ENCODE measurements at places on chromosomes 7 and 10. TPM values are rescaled to one million over a fixed set of nuclear protein-coding genes. Genes with fewer than 3 reads are reported as not detected.

The HUS1 gene
- polyA plus RNA-seq = 18.2 TPM

The NPSR1 gene
- not detected for polyA plus RNA-seq

- DNase-seq = no peak
These were observed 569 bp downstream of the ZNF316 start for GRCh38 chr7:6637544-6638229.

- DNase-seq = peak; percentile 4
These were observed 135.2 kb downstream of the ADCY1 start for GRCh38 chr7:45709168-45710042.

DNA sequence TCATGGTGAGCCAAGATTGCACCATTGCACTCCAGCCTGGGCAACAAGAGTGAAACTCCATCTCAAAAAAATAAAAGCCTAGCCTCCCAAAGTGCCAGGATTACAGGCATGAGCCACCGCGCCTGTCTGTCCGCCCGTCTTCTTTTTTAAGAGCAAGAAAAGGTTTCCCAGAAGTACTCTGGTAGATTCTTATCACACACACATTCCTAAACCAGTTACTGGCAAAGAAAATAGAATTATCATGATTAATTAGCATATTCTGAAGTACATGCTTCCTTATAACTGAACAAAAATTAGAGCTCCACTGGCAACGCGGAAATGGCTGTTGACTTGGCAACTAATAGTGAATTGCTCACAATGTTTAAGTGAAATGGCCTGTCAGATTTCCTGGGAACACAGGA, 87.0 kb downstream of the ADK start:
- no peak for DNase-seq

DNA sequence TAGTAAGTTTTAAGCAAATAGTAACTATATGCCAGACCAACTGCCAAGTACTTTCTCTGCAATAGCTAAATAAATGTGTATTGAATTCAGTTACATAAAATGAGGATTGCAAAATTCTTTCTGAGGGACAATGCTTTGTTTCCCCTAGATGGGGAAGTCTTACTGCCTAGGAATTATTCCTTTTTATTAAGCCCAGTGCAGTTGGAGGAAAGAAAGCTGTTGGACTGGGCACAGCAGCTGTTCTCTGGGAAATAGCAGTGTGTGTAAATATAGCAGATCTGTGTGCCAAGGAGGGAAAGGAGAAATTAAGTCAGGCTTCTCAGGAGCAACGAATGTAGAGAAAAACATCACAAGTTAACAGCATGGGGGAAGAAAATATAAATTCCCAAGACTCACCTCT, 77.1 kb downstream of the SEC23IP start:
- no peak for DNase-seq

The LIPF gene
- polyA plus RNA-seq = 0.14 TPM

- DNase-seq = no peak
These were observed 4.2 kb downstream of the CLDN12 start for GRCh38 chr7:90407484-90407821.

- DNase-seq = no peak
These were observed 30.0 kb downstream of the SMKR1 start for GRCh38 chr7:129532375-129532774.

GRCh38 chr10:7411671-7412128, 866 bp upstream of the SFMBT2 start:
- DNase-seq = no peak

The PRLHR gene
- not detected for polyA plus RNA-seq

- DNase-seq = no peak
These were observed 103.7 kb downstream of the PLXNA4 start for GRCh38 chr7:132472463-132473120.

- DNase-seq = no peak
These were observed 143.4 kb downstream of the TPST1 start for GRCh38 chr7:66348531-66348930.

The DGKI gene
- polyA plus RNA-seq = 1.9 TPM
